OCI-LY7 (cell line): ENCODE measurements at places on chromosomes 1 and 21.

DNA sequence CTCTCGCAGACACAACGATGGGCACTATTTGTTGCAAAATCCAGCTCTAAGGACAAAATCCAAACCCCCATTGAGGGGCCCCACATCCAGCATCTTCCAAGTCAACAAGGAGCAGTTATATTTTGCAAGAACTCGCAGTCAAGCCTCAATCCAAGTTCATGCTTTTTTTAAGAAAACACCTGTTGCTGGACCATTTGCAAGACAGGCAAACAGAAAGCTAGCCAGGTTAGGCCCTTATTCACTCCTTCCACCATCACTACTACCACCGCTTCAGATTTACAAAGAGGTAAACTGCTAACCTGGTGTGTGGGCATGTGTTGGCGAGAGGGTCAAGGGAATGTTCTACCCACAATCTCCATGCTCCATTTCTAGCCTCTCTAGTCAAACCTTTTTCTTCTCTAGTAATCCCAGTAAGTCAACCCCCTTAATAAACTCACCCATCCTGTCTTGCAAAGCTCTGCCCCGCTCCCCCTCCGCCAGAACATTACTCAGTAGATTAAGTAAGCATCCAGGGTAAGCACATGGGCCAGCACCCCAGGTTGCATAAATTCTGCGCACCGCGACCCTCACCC is 703 bp downstream of the ERI3 start:
- DNase-seq, result no peak

DNA sequence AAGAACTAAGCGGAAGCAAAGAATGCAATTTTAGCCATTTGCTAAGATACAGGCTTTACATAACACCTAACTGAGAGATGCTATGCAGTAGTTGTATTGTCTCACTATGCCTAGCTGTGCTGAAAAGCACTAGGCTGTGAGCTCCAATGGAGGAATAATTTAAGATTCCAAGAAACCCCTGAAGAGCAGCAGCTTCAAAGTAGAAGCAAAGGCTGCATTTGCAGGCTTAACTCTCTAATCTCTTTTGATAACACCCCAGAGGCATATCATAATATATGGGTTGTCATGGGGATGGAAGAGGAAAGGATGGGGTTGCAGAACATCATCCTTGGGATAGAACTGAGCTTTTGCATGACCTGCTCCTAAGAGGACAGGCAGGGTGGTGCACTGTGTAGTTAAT is 102.0 kb downstream of the ERG start:
- DNase-seq, result no peak

DNA sequence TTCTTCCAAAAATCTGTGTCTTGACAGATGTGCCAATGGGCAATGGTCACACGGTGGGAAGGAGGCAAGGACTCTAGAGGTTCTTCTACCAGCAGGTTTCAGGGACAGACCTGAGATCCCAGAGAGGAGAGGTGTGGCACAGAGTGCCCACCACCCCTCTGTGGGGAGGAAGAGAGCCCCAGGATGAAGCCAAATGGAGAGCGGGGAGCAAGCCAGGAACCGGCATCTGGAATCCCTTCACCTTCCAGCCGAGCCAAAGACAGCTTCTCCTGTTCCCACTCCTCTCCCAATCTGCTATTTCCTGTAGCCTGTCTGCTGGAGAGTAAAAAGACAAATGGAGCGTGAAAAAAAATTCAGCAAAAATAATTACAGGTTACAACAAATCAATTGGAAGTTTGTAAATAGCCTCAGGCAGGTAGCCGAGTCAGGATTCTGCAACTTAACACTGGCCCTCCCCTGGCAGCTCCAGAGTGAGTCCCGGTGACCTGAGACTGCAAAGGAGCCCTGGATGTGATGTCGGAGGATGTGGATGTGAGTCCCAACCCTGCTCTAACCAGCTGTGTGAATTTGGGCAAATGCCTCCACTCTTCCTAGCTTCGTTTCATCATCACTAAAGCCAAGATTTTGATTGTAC is 45.4 kb upstream of the LRRN2 start:
- DNase-seq, result no peak

DNA sequence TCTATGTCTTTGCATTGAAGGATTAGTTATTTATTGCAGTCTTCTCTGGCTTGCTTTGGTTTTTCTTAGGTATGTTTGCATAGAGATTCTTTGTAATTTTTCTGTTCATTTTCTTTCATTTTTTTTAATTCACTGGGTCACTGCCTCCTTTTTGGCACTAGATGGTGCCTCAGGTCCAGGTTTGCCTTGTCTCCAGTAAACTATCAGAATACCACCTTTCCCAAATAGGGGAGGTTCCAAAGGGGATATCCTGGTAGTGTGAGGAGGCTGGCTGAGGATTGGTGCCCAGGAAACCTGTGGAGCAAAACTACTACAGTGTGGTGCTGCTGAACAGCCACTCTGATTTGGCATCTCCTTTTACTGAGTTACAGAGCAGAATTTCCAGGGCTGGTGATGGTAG is 257.1 kb downstream of the KCTD3 start:
- DNase-seq, result no peak

DNA sequence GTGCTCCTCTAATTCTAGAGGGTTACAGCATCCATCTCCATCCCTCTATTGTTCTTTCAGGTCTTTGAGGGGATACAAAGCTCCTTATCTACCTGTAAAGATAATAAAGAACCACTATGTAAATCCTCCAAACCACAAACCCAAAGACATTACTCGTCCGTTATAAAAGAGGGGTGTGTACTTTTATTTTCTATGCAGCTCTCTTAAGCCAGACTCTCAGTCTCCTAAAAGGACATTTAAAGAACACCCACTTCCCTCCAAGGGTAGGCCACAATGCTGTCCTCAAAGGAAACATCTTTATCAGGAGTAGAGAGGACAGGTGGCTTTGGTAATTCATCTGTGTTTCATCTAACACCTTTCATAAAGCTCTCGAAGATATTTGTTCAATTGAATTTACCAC is 67.9 kb upstream of the DYNLT5 start:
- no peak for DNase-seq

DNA sequence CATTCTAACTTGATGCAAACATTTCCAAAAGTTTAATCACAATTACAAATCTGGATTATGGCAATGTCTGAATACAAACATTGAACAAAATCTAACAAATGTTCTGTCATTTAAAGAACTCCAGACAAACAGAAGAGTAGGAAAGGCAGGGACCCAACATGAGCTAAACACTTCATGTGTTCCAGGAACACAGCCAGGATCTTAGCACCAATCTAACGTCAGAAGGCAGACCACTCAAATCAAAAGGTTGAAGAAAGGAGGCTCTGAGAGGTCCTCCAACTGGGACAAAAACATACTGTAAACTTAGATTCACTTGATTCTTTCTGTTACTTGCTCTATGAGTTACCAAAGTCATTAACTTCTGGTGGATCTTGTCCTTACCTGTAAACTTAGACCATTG is 374.0 kb downstream of the NEGR1 start:
- DNase-seq, result no peak

DNA sequence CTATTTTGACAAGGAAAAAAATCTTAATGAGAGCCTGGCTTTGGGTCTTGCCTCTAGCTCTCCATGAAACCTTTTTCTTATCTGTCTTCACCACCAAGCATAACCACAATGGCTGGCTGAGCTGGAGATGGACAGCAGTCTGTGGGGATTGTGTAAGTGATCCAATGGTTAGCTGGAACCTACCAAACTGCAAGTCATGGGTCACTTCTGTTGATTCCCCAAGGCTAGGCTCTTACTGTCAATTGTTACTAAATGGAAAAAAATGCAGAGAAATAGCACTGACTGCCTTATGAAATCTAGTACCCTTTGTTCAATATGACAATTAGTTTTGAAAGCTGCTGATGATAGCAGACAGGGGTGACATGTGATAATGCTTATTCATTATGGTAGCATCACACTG is 359.0 kb downstream of the ST6GALNAC3 start:
- DNase-seq, result no peak

- DNase-seq, result no peak
Observed at GRCh38 chr21:15560383-15561056, 169.3 kb upstream of the USP25 start.

DNA sequence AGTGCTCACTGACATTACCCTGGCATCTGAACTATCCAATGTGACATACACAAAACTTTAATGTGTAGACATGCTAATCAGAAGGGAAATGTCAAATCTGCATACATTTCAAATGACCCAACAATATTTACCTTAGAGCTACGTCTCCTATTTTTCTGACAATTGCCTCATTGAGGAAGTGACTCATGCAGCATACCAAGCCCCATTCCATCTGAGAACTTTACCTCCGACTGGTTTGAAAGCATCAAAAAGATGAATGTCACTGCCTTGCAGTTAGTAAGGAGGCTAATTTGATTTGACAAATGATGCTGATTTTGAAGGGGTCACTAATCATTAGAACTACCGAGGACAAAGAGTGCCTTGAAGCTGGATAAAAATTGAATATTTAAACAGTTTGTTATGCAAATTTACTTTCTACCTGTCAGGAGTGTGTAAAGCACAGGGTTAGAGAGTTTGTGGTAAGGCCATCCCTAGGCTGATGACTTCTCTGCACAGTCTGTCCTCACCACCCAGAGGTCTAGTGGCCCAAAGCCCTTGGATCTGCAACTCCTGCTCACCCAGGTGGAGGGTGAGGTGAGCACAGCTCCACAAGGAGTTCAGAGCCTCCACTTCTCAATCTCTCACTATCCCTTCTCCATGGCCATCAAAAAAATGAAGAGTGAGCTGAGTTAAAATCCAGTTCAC is 500.3 kb upstream of the C1orf87 start:
- DNase-seq, result no peak

GRCh38 chr1:204630132-204630905 is 55.2 kb downstream of the LRRN2 start:
- no peak for DNase-seq

GRCh38 chr1:169924829-169925228 is 31.1 kb upstream of the SCYL3 start:
- DNase-seq, result no peak

DNA sequence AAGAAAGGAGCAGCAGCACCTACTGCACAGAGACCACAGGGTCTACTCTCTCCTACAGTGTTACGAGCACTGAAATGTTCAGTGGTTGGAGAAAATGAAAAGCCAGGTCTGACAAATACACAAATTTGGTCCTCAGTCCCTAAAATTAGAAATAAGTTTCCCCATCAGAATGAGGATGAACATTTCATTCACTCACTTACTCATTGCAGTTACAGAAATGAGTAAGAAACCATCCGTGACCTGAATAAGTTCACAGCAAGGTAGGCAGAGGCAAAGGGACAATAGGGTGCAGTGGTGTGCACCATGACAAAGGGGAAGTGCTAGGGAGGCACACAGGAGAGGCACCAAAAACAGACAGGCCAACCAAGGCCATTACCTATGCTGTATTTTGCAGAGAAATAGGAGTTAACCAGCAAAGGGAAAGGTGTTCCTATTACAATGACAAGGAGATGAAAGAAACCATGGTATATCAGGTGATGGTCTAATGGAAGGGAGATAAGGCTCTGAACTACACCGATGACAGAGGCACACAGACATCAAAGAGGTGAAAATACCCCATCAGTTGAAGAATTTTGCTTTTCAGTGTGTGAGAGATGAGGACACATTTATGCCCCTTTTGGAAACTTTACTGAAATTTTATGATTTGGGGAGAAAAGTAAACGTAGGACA is 29.4 kb downstream of the VAV3 start:
- peak; percentile 70 for DNase-seq

GRCh38 chr21:42642219-42642745 is 11.1 kb upstream of the PDE9A start:
- no peak for DNase-seq

GRCh38 chr21:42532466-42533181 is 19.0 kb downstream of the SLC37A1 start:
- peak; percentile 84 for DNase-seq

- DNase-seq, result peak; percentile 63
Observed at GRCh38 chr1:153509729-153510354, 25.9 kb downstream of the S100A6 start.

- DNase-seq, result no peak
Observed at GRCh38 chr1:49293016-49293415, 516.3 kb upstream of the BEND5 start.

DNA sequence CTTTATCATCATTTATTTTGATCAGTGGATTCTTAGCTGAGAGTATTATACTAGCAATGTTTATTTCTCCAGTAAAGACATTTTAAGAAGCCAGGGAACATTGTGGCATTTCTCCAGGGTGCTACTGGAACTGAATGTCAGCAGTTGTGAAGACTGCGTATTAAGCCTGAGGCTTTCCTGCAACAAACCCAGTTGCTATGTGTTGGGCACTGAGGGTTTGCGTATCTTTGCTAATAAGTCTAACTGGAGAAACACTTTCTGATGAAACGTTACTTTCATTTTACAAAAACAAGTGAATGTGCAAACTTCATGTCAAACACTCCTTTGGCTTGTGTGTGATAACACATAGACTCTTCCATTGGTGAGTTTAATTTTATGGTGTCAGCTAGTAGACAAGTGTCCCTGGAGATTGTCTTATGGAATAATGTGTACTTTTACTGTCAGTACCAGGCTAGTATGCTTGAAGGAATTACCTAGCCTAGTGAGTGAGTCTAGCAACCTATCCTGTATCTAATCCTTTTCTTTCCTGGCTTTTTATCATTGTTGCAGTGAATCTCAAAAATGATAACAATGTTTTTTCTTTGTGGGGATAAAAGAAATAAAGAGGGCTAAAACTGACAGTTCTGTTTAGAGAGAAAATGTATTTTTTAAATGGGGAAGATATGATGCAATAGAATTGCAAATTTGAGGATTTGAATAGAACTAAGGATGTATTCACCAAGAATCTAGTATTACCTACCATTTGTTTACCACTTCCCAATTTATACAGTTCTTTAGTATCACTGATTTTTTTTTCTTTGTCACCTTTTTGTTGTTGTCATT is 70.1 kb downstream of the MTR start:
- no peak for DNase-seq

DNA sequence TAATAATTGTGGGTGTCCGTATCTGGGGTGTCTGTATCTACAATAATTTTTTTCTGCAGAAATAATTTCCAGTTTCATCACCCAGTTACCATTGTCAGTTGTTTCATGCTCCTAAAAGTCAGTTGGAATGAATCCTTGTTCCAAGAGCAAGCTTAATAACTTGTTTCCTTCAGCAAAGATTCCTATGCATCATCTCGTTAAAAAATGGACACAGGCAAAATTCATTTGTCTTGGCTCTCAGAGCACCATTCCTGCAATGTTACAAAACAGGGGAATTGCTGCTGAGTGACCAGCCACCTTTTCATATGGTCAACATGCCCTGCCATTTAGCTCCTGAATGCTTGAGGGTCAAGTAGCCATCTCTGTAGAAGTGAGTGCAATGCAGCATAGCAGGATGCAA is 393.4 kb downstream of the KCNT2 start:
- DNase-seq, result no peak

- DNase-seq, result peak; percentile 58
Observed at GRCh38 chr1:9417695-9418094, 121.6 kb upstream of the SLC25A33 start.

GRCh38 chr1:7781923-7782495 is 2.1 kb upstream of the PER3 start:
- DNase-seq, result no peak

DNA sequence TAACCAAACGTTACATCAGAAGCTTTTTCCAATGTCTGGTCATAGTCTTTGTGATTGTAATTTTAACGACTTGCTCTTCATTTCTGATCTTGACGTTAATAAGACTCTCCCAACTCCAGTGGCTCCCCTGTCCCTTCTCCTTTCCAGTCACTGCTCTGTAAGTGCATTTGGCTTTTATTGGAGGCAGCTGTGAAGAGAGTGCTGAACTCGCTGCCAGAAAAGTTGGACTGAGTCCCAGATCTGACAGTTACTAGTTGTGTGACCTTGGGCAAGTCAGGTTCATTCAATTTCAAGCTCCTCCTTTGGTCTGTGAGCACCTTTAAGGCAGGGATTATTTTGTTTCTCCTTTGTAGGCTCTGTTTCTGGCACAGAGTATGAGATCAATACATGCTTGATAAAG is 109.6 kb upstream of the TSPAN2 start:
- DNase-seq, result no peak
